Left kidney (tissue), 8 donors: ENCODE measurements at places on chromosomes 7 and 10. TPM values are rescaled to one million over a fixed set of nuclear protein-coding genes. Genes with fewer than 3 reads are reported as not detected.

- DNase-seq: no peak
These were observed 104.9 kb downstream of the KMT2E start for GRCh38 chr7:105118612-105119600.

GRCh38 chr10:43806831-43807640 lies 158.4 kb upstream of the ZNF32 start:
- DNase-seq: no peak

GRCh38 chr7:136114966-136115762 lies 138.0 kb upstream of the MTPN start:
- no peak for DNase-seq

Gene VSTM4
- polyA plus RNA-seq: 15.8 TPM

GRCh38 chr10:17708821-17709220 lies 43.2 kb upstream of the TMEM236 start:
- no peak for DNase-seq

DNA sequence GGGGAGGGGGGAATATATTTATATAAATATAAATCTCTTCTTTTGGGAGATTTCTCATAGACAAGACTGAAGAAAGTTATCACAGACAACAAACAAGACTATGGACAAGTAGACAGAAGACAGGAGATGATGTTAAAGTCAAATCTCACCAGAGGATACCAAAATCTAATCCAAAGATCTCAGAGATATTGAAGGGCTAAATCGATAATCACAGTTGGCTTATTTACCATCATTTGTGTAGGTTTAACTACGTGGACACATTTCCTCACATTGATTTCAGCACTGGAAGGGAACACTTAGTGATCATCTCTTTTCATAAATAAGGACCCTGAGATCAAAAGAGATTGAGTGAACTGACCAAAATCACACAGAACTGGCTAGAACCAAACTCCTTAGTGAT lies 2.7 kb upstream of the INPP5F start:
- DNase-seq: no peak

DNA sequence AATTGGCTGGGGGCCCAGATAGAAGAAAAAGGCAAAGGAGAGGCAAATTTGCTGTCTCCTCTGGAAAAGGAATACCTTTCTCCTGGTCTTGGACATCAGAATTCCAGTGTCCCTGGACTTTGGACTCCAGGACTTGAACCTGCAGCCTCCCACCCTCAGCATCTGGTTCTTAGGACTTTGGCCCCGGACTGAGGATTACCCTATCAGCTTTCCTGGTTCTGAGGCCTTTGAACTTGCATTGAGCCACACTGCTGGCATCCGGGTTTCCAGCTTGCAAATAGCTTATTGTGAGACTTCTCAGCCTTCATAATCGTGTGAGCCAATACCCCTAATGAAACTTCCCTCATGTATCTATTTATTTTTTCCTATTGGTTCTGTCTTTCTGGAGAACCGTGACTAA lies 68.3 kb downstream of the DNAH11 start:
- DNase-seq: no peak
